ENCODE measurements at places on chromosomes 2 and 18.

- DNase-seq, result no peak
Measured at GRCh38 chr2:196959734-196960338, 33.3 kb upstream of the PGAP1 start.

GRCh38 chr2:235921508-235922191 is 246.5 kb downstream of the GBX2 start:
- no peak for DNase-seq

- DNase-seq, result no peak
Measured at GRCh38 chr2:215974700-215975429, 38.5 kb downstream of the MREG start.

DNA sequence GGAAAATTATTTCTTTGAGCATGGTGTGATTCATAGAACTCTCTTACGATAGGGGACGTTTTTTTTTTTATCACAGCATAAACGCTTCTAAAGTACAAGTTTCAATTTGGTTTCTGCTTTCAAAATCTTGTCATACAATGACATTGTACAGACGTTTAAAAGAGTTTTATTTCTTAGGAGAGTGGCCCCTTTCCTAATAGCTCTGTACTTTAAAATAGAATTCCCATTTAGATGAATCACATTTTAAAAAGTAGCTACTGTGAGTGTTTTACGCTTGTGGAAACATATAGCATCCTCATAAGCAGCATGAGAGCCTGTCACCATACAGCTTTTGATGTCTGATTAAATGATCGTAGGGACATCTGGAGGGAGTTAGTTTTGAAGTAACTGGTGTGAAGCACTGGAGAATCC is 510.9 kb downstream of the PARD3B start:
- DNase-seq, result no peak

GRCh38 chr2:72933646-72934151 is 16.4 kb downstream of the EMX1 start:
- no peak for DNase-seq

- no peak for DNase-seq
Measured at GRCh38 chr2:241066171-241066892, 35.8 kb downstream of the MTERF4 start.

GRCh38 chr2:73749314-73749713 is 12.2 kb upstream of the TPRKB start:
- DNase-seq, result no peak

DNA sequence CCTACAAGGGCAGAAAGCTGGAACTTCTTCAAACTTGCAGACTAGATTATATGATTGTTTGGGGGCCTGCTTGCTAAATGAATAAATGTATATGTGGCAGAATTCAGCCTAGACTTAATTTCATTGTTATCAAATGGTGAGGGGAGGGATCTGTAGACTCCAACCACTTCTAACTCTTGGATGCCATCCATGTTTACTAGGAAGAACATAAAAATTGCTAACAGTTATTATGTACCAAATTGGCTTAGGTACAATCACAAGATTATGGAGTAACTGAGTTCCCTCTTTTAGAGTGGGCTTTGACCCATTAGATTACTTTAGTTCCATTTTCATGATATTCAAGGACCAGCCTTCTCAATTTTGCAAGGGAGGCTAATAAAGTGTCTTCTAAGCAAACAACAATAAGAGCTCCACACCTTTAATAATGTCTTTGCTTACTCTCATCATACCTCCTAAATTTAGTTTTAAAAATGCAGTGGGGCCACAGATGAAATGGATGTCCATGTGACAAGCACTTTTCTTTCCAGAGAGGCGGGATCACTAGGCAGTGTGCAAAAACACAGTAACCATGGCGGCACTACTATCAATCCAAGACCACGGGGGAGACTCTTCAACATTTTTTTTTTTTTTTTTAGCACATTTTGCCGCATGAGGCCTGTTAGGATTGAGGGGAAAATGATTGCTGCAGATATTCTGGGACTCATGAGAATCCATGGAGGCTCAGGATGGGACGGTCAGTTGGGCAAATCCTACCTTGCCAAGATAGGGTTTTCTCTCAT is 217.6 kb upstream of the SPRED2 start:
- DNase-seq, result no peak
